NCI-H1105 (cell line): ENCODE measurements at places on chromosomes 5 and 9.

DNA sequence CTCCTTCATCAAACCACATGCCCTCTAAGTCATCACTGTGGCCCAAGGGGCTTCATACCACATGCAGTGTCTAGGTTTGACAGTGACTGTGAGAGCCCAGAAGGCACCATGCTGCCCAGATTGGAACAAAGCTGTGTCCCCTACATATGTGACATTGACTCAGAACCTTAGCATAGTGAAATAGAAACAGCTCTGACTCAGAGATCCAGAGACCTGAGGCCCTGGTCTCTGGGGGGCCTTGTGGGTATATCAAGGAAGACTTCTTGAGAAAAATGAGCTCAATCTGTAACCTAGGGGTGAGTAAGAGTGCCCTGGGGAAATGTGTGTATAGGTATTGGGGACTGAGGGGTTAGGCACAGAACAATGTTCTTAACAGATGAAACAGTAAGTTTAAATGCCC lies 7.1 kb upstream of the ENTREP1 start:
- no peak for DNase-seq

- DNase-seq: no peak
These were observed 465.0 kb downstream of the EBF1 start for GRCh38 chr5:158634714-158635113.

DNA sequence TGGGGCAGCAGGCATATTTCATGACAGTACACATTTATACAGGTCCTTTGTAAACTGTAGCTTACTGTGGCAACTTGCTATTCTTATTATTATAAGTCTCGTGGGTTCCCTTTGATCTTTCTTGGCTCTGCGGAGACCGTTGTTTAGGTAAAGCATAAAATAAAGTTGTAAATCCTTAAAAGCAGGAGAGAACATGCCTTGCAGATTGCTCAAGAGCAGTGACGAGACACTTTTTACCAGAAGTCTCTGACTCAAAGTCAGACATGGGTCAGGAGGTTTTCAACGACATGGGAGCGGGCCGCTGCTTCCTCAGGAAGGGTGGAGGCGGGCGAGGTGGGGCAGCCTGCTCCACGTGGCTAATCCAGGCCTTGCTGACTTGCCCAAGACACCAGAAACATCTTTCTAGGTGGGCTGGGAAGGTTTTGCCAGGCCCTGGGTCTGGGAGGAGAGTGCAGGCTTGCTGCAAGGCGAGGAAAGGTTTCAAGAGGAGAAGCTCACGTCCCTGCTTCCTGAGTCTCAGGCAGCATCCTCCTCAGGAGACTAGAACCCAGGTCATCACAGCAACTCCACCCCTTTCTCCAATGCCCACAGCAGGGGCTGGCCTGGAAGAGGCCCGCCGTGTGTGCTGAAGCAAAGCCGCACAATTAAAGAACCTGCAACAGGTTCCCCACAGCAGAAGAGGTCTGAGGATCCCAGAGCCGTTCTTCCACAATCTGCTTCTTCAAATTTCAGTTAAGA lies 6.5 kb downstream of the TBC1D2 start:
- DNase-seq: no peak

GRCh38 chr9:133815781-133816180 lies 77.6 kb upstream of the SARDH start:
- DNase-seq: no peak

DNA sequence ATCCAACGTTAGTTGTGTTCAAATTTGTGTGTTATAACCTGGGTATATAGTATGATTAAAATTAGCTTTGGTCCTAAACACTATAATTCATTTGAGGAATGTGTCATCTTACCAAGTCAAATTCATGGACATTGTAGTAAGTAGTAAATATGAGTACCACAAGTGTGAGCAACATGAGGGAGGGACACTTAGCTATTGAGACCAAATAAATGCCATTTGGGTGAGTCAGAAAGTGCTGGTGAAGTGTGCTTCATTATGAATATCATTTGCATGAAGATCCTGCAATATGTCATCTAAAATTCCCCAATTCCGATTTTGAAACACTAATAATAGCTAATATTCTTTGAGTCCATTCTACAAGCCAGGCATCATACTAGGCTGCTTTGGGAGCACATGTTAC lies 336.7 kb upstream of the KIF2A start:
- DNase-seq: no peak

DNA sequence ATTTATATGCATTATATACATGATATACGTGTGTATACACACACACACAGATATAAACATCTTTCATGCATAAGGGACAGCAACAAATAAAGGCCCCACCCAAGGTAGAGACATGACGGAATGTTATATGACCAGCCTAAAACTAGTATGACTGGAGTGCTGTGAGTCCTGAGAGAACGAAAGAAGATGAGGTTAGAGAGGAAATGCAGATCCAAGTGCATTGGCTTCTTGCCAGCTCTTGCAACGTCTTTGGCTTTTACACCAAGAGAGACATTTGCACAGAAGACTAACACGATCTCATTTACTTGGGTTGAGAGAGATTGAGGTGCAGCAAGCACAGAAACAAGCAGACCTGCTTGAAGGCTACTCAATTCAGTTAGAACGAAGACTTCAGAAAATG lies 23.0 kb downstream of the CDH10 start:
- DNase-seq: peak; percentile 27

GRCh38 chr5:135061001-135061400 lies 27.0 kb upstream of the PITX1 start:
- DNase-seq: no peak

DNA sequence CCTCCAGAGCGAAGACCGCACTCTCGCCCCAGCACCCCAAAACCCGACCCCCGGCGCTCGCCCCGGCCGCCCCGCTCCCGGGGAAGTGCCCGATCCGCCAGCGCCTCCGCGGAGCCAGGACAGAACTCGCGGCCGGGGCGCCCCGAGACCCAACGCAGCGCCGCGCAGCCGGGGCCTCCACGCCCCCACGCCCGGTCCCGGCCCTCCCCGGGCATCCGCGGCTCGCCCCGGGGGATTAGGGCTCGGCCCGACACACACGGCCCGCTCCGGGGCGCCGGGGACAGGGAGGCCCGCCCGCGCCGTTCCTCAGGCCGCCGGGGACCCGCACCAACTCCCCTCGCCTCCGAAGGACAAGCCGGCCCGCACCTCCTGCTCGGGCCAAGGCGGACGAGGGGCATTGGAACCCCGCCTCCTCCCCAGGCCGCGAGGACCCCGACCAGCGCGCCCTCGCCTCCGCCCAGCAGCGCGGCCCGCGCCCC lies 544 bp downstream of the FNBP1 start:
- DNase-seq: no peak

- no peak for DNase-seq
These were observed 144.1 kb downstream of the CETN3 start for GRCh38 chr5:90265545-90265857.
